ENCODE measurements at places on chromosomes 11 and 22. TPM values are rescaled to one million over a fixed set of nuclear protein-coding genes. Genes with fewer than 3 reads are reported as not detected.

The OR51M1 gene
- not detected for total RNA-seq

DNA sequence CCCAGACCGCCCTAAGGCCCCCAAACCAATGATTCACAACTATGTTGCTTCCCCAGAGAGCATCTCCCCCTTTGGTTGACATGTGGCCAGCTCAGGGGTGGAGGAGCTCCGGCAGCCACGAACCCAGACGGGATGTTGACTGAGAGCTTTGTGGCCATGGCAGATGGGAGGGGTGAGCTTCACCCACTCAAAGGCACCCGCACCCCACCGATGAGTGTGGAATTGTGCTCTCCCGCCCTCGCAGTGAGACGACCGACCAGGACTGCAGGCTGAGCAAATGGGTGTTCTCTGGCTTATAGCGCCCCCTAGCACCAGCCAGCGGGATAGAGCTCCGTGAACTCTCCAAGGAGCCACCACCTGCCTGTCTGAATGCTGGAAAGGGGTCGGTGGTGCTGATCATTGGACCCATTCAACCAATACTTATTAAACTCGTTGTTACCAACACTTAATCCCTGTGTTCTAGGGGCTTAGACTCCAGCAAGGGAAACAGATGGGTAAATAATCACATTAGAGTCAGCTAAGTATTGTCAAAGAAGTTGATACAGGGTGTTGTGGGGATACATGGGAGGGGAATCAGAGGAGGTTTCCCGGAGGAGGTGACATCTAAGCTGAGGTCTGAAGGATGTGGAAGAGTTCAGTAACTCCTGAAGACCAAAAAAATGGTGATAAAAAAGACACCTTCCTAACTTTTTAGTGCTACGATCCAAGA, 4.5 kb upstream of the TIMP3 start:
- DNase-seq, result no peak

The ARRB1 gene
- total RNA-seq, result 3.5 TPM

GRCh38 chr11:11973866-11974265, 34.6 kb downstream of the DKK3 start:
- DNase-seq, result no peak
